ENCODE measurements at places on chromosomes 1 and 21.

DNA sequence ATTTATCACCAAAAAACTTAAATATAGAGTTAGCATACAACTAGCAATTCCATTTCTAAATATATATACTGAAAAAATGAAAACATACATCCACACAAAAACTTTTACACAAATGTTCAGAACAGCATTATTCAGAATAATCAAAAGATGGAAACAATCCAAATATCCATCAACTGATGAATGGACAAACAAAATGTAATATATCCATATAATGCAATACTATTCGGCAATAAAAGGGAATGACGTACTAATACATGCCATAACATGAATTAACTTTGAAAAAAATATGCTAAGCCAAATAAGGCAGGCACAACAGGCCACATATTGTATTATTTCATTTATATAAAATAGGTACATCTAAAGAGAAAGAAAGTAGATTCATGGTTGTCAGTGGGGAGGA lies 33.9 kb downstream of the TUT4 start:
- DNase-seq = no peak

- no peak for DNase-seq
Observed at GRCh38 chr1:93734999-93735398, 53.4 kb upstream of the BCAR3 start.

GRCh38 chr1:51281807-51282206 lies 45.7 kb downstream of the RNF11 start:
- no peak for DNase-seq

DNA sequence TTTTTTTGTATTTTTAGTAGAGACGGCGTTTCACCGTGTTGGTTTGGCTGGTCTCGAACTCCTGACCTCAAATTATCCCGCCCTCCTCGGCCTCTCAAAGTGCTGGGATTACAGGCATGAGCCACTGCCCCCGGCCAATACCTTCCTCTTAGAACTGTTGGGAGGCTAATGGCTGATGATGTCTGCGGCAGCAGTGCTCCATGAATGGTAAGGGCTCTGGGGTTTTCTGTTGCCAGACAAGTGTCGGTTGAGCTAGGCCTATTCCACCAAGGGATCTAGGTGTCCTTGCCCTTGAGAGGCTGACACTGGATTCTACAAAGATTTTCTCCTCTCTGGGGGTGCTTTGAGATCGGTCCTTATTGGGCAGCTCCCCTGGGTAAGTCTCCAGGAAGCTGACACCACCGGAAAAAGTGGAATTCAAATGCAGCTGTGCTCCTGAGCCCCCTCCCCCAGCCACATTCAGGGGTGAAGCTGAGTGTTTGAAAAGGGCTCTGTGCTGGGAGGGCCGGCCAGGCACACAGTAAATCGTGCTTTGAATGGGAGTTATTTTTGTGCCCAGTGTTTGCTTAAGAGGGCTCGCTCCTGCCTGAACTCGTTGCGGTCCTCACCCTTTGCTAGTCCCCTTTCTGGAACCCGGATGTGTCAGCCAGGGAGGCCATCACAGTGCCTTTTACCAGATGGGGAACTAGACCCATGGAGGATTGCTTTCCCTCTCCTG lies 5.2 kb downstream of the SOX13 start:
- peak; percentile 44 for DNase-seq

DNA sequence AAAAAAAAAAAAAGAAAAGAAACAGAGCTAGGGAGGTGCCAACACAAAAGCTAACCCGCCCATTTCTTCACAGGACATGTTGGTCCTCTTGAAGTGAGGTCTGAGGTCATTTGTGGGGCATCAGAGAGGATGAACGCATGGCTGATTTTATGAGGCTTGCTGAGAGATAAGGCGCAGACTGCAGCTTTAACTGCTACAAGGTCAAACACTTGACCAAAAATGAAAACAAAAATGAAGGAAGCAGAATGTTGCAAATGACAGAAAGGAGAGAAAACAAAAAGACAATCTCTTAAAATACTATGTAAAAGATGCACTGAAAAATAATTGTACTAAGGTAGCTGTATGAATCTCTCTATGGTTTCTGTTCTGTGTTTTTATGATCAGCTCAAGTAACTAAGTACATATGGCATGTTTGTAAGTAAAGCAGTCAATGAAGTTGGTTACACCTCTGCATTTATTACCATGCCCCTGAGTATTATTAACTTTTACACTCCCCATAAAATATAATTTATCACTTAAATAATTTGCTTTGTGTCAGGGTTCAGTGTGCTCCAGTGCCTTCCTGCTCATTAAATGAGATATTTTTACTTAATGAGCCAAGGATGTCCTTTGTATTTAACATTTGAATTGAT lies 249.1 kb upstream of the NR5A2 start:
- no peak for DNase-seq

DNA sequence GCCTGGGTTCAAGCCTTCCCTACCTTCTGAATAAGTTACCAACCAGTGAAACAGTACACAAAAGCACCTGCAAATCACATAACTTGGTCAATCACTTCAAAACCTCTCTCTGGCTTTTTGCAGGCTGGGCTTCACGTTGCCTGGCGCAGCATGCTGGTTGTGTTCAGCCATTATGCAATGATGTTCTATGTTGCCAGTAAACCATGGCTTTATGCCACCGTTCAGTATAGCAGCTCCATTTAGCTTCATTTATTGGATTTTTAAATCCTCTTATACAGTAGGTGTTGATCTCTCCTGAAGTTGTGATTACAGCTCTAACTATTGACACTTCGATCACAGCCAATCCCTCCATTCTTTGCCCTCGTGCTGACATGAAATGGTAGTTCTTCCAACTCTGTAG lies 233.6 kb upstream of the PTBP2 start:
- DNase-seq = no peak

DNA sequence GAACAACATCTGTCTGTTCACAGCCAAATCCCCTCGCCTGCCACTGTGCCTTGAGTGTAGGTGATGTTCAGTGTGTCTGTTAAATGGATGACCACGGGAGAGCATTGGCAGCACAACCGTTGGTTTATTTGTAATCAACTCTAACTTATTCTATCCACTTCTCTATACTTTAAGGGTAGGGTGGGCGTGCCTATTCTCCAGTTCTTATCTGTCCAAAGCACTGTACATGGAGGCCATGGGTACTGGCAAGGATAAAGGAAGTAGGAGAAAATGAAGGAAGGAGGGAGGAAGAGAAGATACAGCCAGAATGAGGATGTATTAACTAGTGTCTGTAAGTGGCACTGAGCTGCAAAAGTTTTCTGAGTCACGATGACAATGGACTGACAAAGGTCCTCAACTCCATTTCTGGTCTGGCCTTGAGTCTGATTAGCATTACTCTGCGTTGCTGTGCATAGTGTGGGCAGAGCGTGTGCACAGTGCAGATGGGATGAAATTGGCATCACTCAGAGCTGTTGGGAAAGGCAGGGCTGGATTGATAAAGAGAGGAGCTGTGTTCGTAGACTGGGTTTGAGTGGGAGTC lies 7.1 kb downstream of the RHOU start:
- no peak for DNase-seq

DNA sequence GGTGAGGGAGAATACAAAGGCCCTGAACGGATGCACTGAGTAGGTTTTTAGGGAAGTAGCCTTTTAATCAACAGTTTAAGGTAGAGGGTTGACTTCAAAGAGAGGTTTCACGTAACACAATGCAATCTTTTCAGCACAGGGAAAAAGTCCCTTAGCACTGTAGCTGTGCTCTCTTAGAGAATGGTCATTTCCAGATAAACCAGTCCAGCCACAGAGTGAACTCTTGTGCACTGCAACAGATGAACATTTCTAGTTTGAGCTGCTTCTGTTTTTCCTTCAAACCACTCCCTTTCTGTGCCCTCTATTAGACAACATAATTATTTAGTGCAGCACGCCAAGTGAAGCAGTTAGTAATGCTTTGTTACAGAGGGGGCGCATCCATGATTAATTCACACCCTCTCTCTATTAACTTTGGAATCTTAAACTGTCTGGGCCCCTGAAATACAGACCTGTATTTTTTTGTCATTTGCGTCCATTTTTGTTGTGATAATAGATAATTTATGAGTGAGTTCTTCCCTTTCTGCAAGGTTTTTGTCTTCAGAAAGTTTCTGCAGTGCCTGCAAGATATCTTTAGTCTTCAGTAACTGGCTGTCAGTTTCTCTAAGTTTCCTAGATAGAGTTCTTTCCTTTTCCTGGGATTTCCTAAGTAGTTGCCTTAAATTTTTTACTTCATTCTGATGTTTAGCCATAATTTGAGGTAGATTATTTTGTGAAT lies 22.9 kb downstream of the LCA5L start:
- no peak for DNase-seq

DNA sequence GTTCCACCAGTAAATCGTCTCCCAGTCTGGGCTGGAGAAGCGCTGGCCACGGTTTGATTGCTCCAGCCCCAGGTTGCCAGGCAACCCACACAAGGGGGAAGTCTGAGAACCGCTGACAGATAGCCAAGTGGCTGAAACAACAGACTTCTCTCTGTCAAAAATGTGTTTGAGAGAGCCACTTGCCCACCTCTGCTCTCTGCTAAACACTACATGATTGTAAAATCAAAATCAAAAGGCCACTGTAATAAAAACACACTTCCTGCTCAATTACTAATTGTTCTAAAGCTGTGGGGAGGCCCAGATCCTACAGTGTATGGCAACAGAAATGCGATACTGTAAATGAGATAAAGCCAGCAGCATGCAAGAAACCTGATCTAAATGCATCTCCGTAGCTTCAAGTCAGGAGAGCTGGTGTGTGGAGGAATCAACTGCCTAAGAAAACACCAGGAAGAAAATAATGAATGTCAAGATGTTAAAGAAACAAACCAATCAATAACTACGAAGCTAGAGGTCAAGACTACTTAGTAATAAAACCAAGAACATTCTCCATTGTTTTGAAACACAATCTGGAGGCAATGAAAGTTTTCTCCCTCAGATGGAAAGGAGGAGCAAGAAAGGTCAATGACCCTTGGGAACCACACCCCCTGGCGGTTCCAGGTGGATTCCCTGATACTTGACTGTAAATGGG lies 121.2 kb downstream of the SLC45A1 start:
- DNase-seq = peak; percentile 93

DNA sequence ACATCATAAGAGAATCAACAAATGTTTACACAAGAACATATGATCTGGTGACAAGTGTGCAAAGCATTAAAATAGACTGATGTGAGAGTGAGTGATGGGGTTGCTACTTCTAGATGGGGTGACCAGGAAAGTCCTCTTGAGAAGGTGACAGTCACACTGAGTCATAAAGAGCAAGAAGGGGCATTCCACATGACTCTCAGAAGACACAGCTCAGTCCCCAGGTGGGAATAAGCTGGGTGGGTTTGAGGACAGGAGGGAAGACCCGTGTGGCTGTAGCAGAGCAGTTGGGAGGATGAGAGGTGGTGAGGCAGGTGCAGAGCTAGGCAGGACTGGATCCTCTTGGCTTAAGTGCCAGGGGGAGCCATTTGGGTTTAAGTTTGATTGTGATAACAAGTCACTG lies 53.1 kb downstream of the TNR start:
- no peak for DNase-seq

GRCh38 chr1:182955596-182956588 lies 2.9 kb upstream of the SHCBP1L start:
- DNase-seq = peak; percentile 86

- no peak for DNase-seq
Observed at GRCh38 chr21:41518757-41519156, 10.8 kb upstream of the TMPRSS2 start.

DNA sequence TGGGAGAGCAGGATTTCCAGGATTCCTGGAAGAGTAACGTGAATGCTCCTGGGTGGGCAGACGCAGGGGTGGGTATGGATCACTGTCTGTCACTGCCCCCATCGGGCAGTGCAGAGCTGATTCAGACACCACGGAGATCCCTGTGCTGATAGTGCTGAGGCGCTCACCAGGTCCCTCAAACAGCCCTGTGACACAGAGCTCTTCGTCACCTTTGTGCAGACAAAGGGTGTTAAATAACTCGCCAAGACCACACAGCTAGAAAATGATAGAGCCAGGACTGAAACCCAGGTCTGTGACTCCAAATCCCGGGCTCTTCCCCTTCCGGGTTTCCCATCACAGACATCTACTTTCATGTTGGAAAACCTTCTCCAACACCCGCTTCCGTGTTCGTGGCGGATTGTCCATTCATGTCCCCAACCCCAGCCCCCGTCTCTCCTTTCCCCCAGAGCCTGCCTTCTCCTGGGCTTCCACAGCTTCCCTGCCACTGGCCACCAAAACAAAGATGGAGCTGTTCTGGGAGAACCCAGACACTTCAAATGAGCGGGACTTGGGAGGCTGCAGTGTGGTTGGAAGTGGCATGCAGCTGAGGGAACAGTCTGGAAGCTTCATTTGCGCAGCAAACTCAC lies 2.6 kb downstream of the EFHD2 start:
- DNase-seq = no peak

GRCh38 chr1:202837746-202838262 lies 27.1 kb downstream of the PCAT6 start:
- DNase-seq = no peak

- peak; percentile 97 for DNase-seq
Observed at GRCh38 chr1:150552128-150552910, 3.1 kb downstream of the ADAMTSL4 start.

DNA sequence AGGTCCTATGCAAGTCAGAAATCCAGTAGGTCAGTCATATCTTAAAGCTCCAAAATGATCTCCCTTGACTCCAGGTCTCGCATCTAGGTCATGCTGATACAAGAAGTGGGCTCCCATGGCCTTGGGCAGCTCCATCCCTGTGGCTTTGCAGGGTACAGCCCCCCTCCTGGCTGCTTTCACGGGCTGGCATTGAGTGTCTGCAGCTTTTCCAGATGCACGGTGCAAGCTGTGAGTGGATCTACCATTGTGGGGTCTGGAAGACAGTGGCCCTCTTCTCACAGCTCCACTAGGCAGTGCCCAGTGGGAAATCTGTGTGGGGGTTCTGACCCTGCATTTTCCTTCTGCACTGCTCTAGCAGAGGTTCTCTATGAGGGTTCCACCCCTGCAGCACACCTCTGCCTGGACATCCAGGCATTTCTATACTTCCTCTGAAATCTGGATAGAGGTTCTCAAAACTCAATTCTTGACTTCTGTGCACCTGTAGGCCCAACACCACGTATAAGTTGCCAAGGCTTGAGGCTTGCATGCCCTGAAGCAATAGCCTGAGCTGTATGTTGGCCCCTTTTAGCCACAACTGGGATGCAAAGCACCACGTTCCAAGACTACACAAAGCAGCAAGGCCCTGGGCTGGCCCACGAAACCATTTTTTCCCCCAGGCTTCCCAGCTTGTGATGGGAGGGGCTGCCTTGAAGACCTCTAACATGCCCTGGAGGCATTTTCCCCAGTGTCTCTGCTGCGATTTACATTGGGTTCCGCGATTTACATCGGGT lies 472.7 kb downstream of the NPHP4 start:
- DNase-seq = no peak

GRCh38 chr1:9143250-9143649 lies 14.3 kb upstream of the GPR157 start:
- DNase-seq = peak; percentile 69
